ENCODE measurements at places on chromosomes 5 and 9.

DNA sequence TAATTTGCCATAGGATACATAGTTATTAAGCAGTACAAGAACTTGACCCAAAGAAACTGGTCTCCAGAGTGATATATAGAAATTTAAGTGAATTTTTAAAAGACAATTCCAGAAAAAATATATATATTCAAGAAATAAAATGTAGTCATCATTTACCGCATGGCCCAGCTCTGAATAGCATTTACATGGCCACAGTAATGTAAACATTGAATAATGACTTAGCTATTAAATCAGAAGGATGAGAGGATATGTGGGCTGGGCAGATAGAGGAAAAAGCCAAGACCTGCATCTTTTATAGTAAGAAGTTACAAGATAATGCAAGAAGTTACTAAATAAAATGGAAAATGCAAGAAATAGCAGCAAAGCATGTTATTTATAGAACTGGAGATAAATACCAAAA lies 405.2 kb upstream of the WWC1 start:
- DNase-seq: no peak

GRCh38 chr9:95766906-95767305 lies 108.6 kb upstream of the ERCC6L2 start:
- no peak for DNase-seq

GRCh38 chr9:132797861-132798659 lies 80.0 kb downstream of the AK8 start:
- no peak for DNase-seq

- no peak for DNase-seq
Measured at GRCh38 chr5:134451936-134452505, 40.3 kb upstream of the CDKN2AIPNL start.

DNA sequence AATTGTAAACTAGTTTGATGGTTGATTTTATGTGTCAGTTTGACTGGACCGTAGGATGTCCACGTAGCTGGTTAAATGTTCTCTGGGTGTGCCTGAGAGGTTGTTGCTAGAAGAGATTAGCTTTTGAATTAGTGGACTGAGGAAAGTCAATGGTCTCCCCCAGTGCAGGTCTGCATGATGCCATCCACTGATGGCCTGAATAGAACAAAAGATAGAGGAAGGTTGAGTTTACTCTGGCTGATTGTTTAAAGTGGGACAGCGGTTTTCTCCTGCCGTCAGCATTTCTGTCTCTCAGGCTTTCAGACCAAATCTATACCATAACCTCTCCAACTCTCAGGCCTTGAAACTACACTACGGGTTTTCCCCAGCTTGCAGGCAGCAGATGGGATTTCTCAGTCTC lies 899.2 kb upstream of the WWC1 start:
- no peak for DNase-seq

GRCh38 chr9:125784286-125785049 lies 37.3 kb downstream of the PBX3 start:
- no peak for DNase-seq

- no peak for DNase-seq
Measured at GRCh38 chr5:132070460-132071337, 2.9 kb upstream of the CSF2 start.

- no peak for DNase-seq
Measured at GRCh38 chr5:168790671-168791250, 211.6 kb upstream of the PANK3 start.

GRCh38 chr5:35198686-35199085 lies 31.6 kb downstream of the PRLR start:
- no peak for DNase-seq

DNA sequence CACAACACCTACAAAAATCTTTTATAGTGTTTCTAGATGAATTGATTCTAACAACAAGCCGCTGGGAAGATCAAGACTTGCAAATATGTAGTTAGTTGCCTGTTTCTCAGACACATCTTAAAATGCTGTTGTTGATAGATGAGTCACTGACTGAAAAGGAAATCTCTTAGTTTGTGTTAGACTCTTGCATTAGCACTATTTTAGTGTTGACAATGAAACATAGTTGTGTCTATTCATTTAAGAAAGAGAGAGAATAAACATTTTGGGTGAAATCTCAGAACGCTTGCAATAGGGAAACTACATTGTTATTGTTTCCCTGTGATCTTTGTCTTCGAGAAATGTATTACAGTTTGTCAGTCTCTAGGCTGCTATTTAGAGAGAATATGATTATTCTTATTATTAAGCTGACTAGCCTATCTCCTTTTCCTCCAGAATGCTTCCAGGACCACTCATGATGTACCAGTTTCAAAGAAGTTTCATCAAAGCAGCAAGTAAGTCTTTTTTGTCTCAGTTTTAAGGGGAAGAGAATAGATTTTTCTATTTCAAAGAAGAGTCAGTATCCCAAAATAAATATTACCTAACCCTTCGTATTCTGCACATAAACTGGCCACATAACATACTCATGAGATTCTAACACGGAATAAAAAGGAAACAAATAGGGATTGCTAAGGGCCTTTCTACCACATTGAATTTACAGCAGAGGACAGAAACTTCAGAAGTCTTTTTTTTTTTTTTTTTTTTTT lies 285.6 kb downstream of the ARHGAP26 start:
- no peak for DNase-seq

- DNase-seq: no peak
Measured at GRCh38 chr5:75009556-75010345, 42.6 kb downstream of the GCNT4 start.

DNA sequence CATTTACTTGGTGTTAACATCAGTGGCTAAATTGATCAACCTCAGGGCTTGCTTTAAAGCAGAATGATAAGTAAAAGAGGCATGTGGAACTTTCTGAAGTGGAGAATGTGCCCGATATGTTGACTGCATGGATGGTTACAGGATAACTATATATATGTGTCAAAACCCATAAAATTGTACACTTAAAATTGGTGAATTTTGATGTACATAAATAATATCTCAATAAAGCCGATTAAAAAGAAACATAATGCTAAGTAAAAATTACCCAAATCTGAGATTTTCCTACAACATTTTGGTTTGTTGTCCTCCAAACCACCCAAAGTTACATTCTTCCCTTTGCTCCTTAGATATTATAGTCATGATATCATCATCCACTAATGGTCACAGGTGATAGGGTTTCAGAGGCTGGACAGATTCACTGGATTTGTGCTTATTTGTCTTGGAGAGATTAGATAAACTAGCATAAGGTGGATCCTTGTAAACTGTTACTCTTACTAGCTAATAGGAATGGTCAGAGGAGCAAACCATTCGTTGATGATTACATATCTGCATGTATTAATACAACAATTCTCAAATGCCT lies 119.7 kb upstream of the RPS23 start:
- no peak for DNase-seq

DNA sequence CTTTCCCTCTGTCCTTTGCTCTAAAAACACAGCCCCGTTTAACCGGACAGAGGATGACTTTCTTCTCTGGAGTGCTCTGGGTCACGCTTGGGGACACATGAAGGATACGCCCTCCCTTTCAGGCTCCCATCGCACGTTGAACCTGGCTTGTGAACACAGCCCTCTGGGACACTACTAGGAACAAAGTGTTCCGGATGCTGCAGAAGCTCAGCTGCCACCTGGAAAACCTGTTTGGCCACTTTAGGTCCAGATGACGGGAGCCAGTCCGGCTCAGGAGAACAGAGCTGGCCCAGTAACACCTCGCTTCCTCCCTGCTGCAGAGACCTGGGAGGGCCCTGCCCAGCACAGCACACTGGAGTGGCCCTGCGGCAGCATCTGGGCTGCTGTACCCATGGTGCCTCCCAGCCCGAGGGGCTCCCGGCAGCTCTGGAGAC lies 60.1 kb downstream of the GADD45G start:
- no peak for DNase-seq

GRCh38 chr9:93731963-93732362 lies 155.6 kb downstream of the PHF2 start:
- DNase-seq: no peak

DNA sequence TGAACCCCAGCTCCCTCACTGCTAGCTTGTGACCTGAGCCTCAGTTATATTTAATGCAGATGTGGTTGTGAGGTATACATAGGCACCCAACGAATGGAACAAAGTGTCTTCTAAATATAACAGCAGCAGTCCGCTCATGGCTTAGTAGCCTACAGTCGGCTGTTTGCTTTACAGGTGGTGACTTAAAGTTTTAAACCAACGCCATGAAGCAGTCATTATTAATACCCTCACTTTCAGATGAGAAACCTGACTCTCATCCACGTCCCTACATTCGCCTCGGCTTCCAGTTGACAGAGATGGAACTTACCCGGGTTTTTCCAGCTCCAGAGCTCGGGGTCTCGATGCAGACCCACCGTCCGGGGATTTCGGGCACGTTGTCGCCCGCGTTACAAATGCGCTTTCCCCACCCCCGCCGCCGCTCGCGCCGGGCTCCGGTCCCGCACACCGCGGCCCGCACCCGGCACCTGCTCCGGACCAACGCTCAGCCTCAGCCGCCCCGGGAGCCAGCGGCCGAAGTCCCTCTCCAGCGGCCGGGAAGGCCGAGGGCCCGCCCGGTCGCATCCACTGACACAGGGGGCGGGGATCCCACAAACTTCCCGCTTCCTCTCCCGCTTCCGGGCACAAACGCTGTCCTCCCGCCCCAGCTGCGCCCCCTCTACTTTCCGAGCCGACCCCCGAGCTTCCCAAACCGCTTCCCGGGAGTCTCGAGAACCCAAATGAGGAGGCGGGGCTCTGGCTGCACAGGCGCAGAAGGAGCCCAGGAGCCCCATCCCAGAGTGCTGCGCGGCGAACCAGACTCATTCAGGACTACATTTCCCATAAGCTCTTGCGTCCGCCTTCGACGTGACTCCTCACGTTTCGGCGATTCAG lies at the start of gene ZNF782:
Gene ZNF782, minus strand, starts transcription at position 734 of the 870 bp plus-strand sequence. CDS start 2,553 bp downstream, outside the sequence.
- peak; percentile 96 for DNase-seq

GRCh38 chr5:102600964-102601363 lies 102.2 kb upstream of the SLCO6A1 start:
- no peak for DNase-seq

DNA sequence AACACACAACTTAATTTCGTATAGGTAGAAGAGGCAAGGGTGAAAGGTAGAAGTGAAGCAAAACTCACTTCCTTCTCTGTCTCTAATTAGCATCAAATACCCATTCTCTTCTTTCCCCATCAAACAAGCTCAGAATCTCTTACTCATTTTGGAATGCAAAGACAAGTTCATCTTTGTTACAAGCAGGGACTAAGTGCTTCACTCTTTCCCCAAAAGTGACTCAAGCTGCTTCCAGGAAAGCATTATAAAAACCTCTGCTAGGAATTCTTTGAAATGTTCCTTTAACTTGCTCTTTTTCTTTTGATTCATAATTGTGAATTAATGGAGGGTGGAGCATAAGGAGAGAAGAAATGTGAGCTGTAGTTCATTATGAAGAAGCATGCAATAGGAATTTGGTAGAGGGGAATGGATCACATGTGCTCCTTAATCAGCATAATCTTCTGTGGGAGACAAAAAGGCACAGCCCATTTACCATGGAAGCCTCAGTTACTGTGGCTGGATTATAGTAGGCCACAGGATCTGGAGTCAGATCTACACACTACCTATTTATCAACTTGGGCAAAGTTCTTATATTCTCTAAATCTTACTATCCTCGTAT lies 109.5 kb upstream of the DPYSL3 start:
- no peak for DNase-seq

GRCh38 chr9:71249729-71250317 lies 128.4 kb upstream of the TRPM3 start:
- DNase-seq: peak; percentile 86

DNA sequence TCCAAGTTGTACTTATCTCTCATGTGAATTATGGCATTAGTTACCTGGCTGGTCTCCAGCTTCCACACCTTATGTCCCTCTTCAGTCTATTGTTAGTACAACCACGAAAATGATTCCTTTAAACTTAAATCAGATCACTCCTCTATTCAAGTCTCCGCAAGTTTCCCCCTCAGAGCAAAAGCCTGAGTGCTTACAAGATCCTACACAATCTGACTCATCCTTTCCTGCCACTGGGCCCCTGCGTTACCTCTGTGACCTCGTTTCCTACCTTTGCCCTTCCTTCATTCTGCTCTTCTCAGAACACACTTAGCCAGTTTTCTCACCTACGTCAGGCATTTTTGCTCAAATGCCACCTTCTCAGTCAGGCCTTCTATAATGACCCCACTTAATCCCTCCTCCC lies 45.1 kb upstream of the GLIS3 start:
- no peak for DNase-seq

DNA sequence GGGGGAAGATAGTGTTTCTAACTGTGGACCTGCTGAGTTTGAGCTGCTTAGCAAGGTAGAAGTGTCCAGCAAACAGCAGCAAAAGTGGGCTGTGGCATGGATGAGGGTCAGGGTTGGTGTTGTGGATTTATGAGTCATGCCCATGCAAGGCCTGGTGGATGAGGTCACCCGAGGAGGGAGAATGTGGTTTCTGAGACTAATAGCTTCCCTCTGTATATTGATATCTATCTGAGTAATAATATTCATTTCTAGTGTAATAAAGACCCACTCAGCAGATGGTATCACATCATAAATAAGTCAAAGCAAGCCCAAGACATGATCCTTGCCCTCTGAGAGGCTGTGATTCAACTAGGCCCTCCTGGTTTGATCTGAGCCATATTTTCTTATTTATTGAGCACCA lies 597.8 kb upstream of the CLINT1 start:
- peak; percentile 37 for DNase-seq

GRCh38 chr5:126615286-126615685 lies 14.5 kb downstream of the PHAX start:
- DNase-seq: no peak

GRCh38 chr9:70049236-70049635 lies 5.6 kb downstream of the MAMDC2 start:
- peak; percentile 42 for DNase-seq

GRCh38 chr5:80067016-80067415 lies 31.9 kb downstream of the THBS4 start:
- no peak for DNase-seq

DNA sequence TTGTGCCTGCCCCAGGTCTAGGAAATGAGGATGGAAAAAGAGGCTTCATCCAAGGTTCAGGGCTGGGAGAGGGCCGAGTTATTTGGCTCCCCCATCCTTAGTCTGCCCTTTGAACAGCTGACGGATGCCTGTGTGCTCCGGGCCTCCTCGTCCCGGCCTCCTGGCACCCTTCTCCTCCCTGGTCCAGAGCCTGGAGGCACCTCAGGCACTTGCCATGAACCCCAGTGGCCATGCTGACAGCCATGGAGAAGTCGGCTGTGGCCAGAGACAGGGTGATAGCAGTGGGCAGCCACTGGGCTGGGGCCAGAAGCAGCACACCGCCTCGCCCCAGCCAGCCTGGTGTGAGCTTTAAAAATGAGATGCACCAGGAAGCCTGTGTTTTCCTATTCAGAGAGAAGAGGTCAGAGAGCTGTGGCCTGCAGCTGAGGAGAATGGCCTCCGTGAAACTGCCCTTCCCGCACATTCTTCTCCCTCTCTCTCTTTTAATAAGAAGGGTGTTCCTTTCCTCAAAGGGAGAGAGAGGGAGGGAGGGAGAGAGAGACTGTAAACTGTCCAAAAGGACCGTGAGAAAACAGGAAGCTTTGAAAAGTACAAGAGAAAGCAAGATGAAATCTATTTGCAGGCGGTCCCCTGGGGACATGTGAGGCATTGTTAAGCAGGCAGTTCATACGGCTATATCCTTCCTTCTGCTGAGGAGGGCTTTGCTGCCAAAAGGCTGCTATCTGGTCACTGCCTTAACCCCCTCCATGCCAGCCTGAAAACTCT lies 55.3 kb downstream of the ZNF366 start:
- DNase-seq: peak; percentile 33
